ENCODE measurements at places on chromosomes 4 and X.

- no peak for DNase-seq
These were observed 22.4 kb downstream of the AFF1 start for GRCh38 chr4:86957215-86957614.

DNA sequence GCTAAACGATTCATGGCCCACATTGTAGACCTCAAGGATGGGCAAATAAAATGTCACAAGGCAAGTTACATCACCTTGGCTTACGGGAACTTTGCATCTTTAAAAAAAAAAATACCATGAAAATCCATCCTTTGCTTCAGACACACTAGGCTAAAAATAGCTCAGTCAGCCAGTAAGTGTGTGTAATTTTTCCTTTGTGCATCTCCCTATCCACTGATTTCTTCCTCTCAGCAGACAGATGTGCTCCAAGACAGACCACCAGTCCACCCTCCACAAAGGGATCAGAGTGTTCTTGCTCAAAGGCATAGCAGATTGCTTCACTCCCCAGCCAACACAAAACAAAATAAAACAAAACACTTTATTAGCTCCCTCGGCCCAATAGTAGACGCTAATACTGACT is 14.6 kb downstream of the LDB2 start:
- DNase-seq = no peak

GRCh38 chr4:118989098-118990080 is 100.7 kb downstream of the SYNPO2 start:
- peak; percentile 91 for DNase-seq

DNA sequence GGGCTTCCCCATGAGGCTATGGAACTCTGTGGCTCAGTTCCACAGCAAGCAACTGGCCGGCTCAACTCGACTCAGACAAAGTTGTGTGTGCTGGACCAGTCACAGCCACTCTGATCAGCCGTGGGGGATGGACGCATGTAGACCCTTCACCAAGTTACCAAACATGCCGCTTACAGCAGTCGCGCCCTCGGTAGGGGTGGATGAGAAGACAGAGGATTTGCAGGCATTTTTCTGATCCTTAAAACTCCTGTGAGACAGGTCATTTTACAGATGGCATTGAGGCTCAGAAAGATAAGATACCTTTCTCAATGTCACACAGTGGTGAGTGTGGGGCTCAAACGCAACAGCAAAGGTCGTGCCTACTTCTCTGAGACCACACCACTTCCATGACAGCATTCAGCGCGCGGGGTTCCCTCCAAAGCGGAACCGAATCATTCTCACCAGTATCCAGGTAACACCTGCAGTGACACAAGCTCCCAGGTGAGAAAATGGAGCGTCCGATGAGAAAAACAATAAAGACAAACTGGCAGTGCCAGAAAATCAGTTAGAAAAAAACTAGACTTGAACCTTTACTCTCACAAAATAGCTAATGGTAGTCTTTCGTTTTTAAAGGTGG is 83.6 kb downstream of the RELL1 start:
- DNase-seq = no peak

- no peak for DNase-seq
These were observed 90.9 kb downstream of the ZNF827 start for GRCh38 chr4:145847764-145848163.

DNA sequence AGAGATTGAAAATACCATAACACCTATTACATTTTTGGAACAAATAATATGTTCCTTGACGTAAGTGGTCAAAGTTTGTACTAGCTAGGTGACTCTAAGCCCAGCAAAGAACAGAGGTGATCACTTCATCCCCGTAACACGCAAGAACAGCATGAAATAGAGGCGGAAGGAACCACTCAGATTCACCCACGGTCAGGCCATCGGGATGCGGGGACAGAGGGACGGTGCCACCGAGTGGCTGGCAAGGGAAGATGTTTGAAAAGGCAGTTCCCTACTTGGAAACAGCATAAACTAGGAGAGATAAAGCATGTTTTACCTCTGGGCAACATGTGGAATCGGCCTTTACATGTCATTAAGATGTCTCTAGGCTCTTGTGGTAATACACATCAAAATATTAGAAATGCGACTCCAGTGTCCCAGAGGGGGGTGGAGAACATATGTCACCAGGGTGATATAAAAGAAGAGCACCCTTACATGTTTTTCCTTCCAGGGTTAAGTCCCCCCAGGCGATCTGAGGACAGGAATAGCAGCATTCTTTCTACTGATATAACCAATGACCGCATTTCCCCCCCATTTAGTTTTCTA is 84.0 kb downstream of the PHKA2 start:
- DNase-seq = no peak

All from esophagus muscularis mucosa (tissue), 4 donors.